ENCODE measurements at places on chromosomes 16 and 17.

DNA sequence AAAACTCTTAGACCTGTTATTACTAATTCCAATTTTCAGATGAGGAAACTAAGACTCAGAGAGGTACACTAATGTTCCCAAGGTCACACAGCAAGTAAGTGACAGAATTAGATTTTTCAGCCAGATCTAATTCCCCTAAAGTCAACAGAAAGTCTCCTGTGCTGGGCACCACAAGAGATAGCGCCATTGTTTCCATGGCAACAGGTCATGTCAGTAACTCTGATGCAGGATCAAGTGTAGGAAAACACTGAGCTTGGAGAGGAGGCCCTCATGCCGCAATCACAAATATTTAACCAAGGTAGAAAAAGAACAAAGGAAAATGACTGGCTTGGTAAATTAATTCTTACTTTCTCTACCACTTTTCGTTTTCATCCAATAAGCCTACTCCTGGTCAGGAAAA is 166.0 kb upstream of the CDH13 start:
- DNase-seq = no peak

DNA sequence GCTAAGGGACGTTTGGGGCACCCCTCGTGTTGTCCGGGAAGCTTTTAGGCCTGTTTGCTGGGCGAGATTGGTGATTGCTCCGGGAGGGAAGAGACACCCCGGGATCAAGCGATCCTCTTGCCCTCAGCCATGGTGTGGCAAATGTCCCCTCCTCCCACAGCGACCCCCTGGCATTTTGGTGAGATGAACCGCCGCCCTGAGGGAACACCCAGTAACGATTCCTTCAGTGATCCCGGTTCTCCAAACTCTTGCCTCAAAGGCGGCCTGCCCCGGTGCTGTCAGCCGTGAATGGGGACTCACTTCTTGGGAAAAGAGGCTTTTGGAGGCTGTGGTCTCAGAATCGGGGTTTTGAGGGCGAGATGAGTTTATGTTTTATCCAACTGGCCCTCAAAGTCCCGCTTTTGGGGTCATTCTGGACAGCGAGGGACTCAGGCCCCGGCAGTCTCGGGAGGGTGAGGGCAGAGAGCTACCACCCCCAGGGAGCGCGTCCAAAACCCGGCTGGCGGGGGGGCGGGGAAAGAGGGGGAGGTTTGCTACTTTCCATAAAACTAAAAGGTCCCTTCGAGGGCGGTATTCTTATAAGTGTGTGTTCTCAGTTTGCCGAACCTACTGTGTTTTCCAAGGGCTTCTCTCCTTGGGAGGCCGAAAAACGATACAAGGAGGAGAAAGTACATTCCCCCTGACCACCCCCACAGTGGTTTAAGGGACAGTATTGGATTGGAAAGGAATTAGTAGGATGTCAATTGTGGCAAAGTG is 232.7 kb downstream of the MRTFB start:
- no peak for DNase-seq

DNA sequence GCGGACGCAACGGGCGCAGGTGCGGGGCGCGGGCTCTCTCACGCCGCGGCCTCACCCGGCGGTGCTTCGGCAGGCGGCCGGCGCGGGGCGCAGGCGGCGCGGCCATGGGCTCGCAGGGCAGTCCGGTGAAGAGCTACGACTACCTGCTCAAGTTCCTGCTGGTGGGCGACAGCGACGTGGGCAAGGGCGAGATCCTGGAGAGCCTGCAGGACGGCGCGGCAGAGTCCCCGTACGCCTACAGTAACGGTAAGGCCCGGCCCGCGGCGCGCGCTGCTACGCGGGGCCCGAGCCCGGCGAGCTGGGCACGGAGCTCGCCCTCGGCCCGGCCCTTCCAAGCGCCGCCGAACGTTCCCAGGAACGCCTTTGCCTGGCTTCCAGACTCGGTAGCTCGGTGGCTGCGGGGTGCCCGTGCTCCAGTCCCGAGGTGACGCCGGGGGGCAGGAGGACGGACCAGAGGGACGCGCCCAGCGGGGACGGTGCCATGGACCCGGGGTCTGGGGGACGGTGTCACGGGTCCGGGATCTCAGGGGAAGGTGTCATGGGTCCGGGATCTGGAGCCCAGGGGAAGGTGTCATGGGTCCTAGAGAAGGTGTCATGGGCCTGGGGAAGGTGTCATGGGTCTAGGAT is 435 bp downstream of the RAB40C start:
- no peak for DNase-seq

GRCh38 chr17:61770752-61771533 is 92.4 kb downstream of the BRIP1 start:
- DNase-seq = no peak

GRCh38 chr17:4152471-4152870 is 9.5 kb downstream of the CYB5D2 start:
- DNase-seq = no peak

DNA sequence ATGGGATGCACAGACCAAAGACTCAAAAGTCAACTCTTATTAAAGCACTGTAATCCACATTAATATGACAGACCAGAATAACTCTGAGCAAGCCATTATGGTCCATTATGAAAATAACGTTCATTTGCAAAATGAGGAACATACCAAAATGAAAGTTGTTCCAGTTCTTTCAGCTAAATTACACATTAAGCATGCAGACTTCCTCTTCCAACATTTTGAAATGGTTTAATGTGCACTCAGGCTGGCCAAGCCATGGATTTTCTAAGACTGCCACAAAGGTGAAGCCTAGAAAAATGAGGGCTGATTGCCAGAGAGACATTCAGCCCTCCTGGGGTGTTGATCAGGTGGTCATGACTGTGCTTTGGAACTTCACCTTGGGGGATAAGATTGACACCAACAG is 56.7 kb upstream of the NOG start:
- DNase-seq = no peak
